ENCODE measurements at places on chromosomes 6 and 20.

GRCh38 chr6:85490516-85491248 is 40.8 kb downstream of the NT5E start:
- DNase-seq: no peak

DNA sequence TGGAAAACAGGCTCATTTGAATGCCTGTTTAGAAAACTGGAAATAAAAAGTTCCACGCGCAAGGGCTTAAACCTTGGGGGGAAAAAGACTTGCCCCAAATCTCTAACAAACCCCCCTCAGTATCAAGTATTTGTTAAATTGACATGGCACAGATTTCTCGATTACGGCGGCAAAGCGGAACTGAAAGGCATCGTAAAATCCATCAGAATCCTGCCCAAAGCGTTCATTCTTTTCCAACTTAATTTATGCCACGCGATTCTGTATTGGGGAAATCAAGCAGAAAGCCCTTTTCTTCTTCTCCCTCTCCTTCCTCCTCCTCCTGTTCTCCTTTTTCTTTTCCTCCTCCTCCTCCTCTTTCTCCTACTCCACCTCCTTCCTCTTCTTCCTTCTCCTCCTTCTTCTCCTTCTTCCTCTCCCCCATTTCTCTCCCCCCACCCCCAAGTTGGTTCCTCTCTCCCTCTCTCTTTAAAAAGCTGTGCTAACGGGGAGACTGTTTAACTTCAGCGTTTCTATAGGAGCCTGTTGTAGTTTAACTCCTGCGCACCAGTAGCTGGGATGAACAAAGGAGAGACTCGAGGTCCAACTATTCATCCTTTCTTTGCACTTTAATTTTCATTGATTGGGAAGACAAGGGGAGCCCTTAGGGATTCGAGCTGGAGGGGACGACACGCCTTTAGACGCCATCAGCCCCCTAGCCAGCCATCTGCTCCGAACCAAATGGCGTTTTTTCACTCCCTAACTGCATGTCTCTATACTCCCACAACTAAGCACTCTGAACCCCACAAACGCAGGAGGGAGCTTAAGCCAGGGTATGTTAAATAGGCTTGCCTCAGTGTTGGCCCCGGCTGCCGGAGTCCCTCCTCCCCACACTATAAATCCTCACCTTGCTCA is 2.7 kb upstream of the DLL1 start:
- no peak for DNase-seq

GRCh38 chr20:19683822-19684221 is 74.2 kb upstream of the RIN2 start:
- no peak for DNase-seq

DNA sequence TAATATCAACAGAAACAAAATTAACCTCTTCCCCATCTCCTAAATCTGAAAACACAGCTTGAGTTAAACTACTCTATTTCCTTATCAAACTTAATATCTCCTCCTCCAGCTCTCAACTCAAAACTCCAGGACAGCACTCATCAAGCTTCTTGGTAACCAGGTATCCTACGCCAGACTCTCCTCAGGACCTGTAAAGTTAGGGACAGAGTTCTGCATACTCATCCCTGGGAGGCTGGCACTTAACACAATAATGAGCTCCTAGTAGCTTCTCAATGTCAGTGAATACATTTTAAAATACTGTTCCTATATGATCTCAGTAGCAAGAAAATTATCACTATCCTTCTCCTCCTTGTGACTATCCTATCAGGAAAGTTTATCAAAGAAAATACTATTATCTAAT is 240.3 kb downstream of the PTPRK start:
- no peak for DNase-seq

GRCh38 chr20:63884506-63885263 is 10.2 kb upstream of the DNAJC5 start:
- no peak for DNase-seq

GRCh38 chr6:90068264-90068663 is 174.0 kb downstream of the GJA10 start:
- no peak for DNase-seq

DNA sequence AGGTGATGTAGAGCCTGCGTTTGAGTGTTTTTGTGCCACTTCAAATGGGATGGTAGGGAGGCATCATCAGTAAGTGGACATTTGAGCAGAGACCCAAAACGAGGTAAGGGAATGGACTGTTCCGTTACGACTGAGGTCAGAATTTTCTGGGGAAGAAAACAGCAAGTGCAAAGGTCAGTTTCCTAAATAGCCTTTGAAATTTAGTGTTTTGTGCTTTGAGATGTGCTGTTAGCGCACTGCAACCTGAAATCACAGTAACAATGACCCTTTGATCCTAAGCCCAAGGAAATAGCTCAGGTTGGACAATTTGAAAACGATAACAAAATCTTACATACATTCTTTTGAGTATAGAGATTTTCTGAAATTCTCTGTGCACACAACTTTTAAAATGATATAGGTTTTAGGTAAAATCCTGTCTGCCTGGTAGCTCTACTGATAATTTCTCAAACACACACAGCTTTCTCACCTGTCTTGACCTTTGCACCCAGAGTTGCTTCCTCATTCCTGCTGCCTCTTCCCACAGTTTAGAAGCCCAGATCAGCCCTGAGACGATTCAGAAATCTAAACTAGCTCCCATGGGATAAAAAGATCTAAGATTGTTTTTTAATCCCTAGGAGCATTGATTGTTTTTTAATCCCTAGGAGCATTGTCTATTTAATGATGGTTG is 22.1 kb downstream of the DCBLD1 start:
- DNase-seq: no peak

GRCh38 chr6:170131351-170131750 is 159.5 kb downstream of the DLL1 start:
- DNase-seq: no peak

DNA sequence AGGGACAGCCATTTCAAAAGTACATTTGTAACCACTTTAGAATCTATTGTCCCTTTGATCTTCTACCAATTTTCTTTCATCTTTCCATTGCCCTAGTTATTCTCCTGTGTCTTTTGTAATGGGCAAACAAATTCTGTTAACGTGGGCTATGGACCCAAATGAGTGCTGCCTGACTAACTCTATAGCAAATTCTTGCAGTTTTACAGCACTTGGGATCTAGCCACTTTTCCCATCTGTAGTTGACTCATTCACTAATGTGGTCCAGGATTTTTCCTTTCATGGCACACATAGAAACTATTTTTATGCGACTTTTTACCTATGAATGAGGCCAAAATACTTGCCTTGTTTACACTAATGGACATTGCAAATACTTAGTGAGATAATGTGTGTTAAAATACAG is 52.0 kb downstream of the GRIK2 start:
- no peak for DNase-seq

- DNase-seq: no peak
Observed at GRCh38 chr6:45946352-45946751, 69.3 kb downstream of the CLIC5 start.

GRCh38 chr6:143872201-143872600 is 7.9 kb downstream of the ZC2HC1B start:
- DNase-seq: no peak

DNA sequence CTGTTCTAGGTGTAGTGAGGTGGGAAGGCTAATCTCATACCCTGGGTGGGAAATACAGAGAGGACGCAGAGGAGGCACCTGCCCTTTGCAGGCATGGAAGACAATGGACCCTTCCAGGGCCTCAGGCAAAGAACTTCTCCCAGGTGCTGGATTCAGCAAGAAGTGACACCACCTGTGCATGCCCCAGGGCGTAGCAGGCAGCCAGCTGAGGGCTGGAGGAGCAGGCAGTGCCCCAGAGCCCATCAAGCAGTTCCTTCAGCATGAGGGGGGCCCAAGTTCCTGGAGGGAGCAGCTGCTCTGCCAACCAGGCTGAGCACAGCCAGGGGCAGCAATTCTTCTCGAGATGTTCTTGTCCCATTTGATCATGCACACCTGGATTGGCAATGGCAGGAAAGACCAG is 170.3 kb upstream of the PDE10A start:
- no peak for DNase-seq

GRCh38 chr6:14874975-14875480 is 370.8 kb upstream of the JARID2 start:
- DNase-seq: no peak

- no peak for DNase-seq
Observed at GRCh38 chr6:97347111-97347510, 64.1 kb upstream of the MMS22L start.

GRCh38 chr6:22764496-22764895 is 195.1 kb downstream of the HDGFL1 start:
- DNase-seq: no peak

DNA sequence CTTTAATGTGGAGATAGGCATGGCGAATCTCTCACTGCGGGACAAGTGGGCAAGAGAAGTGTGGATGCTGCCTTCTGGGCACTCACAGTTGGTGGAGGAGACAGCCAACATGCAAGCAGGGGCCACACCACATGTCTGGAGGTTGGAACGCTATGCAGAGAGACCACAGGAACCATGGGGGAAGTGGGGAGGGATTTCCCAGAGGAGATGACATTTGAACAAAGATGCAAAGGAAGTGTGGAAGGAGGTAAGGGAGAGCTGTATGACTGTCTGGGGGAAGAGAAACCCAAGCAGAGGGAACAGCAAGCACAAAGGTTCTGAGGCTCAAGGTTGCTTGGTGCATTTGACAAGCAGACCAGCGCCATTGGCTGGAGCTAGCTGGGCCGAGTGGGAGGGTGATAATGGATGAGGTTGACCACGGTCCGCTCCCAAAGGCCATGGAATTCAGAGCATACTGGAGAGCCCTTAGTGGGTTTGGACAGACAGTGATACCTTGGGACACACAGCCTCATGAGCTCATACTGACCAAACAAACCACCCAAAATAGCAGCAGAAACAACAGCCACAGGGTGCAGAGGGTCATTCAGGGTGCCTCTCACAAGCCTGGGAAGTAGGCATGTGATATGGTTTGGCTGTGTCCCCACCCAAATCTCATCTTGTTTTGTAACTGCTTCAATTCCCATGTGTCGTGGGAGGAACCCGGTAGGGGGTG is 7.6 kb upstream of the FAM110A start:
- DNase-seq: no peak

DNA sequence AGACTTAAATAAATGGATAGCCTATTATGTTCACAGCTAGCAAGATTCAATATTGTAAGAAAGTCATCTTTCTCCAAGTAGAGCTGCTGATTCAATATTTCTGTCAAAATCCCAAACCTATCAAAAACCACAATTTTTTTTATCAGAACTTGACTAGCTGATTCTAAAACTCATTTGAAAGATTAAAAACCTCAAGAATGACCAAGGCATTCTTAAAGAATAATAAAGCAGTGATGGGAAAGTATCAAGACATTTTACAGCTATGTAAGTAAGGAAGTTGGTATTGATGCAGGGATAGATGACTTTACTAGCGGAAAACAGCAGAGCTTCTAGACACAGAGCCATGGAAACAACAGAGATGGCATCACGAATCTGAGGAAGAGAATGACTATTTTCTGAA is 64.7 kb downstream of the SAMD3 start:
- DNase-seq: no peak

DNA sequence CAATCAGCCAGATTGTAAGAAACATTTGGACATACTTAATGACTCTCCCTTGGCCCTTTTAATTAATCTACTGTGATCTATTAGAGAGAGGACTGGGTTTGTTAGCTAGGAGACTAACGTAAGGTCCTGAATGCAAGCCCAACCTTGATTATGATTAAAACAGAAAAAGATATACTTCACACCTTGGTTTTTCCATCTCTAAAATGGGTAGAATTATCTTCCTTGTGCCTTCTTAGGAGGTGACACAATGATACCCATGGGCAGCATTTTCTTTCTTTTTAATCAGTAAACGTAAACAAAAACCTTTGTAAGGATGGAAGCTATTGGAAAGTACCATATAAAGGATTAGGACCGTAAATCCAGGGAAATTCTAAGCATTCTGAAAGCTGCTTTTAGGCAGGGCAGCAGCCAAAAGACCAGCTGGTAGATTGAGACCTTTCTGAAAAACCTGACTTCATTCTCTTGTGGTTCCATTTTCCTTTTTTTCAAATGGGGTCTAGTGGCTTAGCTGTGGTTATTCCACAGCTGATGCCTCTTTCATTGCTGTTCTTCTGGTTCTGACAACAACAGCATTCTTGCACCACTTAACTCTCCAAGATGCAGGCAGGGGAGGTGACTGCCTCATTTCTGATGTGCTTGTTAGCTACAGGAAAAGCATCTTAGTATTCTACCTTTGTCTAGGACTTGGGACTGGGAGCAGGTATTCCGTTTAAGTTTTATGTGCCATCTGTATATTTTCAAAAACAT is 27.4 kb downstream of the RREB1 start:
- no peak for DNase-seq

DNA sequence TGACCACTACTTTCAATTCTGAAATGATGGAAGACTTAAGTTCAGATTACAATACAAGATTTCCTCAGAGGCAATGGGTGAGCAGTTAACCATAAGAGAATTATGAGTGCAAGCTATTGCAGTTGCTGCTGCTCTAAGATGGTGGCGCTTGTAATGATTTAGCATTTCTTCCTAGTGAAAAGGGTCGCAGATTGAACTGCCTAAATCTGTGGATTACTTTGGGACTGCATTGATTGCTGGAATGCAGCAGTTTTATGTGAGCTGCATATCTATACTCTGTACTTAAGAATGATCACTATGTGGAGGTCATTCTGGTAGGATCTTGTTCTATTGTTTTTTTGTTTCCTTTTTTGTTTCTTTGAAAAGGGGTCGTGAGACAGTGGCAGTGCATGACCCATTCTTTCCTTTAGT is 5.3 kb downstream of the SCAF8 start:
- no peak for DNase-seq

GRCh38 chr6:114430534-114431124 is 87.8 kb upstream of the HS3ST5 start:
- DNase-seq: no peak

DNA sequence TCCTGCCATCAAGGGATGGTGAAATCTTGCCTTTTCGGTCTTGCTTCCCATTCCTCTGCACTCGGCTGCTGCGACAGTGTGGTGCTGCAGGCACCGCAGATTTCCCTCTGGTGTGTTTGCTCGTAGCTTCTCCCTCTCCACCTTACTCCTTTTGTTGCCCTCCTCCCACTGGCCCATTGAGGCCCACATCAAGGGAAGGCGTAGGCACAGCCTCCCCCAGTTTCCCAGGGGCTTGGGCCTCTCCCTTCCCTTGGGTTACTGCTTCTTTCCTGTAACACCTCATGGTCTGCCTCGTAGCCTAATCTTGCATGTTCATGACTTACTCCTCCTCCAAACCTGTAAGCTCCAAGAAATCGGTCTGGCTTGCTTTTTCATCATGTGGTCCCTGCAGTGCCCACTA is 9.9 kb downstream of the E2F3 start:
- DNase-seq: no peak

DNA sequence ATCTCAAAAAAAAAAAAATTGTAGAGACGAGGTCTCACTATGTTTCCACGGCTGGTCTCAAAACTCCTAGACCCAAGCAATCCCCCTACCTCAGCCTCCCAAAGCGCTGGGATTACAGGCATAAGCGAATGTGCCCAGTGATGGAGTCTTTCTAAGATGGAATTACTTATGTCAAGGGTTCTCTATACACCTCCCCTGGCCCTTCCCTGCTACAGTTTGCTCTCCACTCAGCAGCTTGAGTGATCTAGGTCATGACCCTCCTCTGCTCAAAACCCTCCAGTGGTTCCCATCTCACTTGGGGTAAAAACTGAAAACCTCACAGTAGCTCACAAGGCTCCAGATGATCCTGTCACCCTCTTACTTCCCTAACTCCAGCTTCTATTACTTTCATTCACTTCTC is 1.8 kb upstream of the DNPH1 start:
- DNase-seq: no peak
